Suppressor macrophage treated with lipopolysaccharide for 1 hour (primary cell): ENCODE measurements at places on chromosomes 12 and 14.

- no peak for DNase-seq
These were observed 43.9 kb downstream of the RAB35 start for GRCh38 chr12:120072472-120073249.

DNA sequence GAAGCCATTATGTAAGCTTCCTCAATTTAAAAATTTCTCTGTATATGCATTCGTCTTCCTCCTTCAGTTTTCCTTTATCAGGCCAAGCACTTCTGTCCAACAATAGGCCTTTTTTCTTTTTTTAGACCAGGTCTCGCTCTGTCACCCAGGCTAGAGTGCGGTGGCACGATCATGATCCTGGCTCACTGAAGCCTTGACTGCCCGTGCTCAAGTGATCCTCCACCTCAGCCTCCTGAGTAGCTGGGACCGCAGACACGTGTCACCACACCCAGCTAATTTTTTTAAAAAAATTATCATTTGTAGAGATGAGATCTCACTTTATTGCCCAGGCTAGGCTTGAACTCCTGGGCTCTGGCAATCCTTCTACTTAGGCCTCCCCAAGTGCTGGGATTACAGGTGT is 25.8 kb downstream of the TAOK3 start:
- no peak for DNase-seq

DNA sequence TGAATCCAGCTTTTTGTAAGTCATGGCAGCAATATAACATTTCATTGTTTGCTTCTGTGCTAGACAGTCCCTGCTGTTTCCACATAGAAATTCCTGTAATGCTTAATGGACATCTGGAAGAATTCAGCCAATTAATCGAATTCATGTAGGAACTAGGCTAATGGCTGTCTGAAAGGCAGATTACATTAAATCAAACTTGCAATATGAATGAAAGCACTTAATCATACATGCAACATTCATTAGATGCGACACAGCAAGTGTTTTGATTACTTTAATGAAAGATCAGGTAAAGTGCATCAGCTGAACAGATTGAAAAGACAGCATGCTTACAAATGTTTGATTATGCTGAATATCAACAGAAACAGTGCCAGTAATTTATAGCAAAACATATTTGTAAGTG is 24.1 kb upstream of the INSM2 start:
- DNase-seq: no peak

GRCh38 chr14:103629503-103630121 is 601 bp downstream of the KLC1 start:
- DNase-seq: peak; percentile 68

DNA sequence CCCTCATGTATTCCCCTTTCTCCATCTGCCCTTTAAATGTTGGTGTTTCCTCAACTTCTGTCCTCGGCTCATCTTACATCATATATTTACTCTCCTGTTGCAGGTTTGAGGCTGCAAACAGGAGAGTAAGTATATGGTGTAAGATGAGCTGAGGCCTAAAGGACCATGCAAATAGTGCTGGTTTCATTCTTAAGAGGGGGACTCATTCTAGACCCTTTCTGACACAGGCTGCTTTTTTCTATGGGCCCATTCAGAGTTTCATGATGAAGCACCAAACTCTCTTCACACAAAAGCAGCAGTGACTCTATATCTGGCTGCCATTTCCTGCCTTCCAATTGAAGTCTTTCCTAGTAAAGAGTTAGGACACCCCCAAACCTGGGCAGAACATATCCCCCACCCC is 218.5 kb downstream of the PHLDA1 start:
- no peak for DNase-seq

DNA sequence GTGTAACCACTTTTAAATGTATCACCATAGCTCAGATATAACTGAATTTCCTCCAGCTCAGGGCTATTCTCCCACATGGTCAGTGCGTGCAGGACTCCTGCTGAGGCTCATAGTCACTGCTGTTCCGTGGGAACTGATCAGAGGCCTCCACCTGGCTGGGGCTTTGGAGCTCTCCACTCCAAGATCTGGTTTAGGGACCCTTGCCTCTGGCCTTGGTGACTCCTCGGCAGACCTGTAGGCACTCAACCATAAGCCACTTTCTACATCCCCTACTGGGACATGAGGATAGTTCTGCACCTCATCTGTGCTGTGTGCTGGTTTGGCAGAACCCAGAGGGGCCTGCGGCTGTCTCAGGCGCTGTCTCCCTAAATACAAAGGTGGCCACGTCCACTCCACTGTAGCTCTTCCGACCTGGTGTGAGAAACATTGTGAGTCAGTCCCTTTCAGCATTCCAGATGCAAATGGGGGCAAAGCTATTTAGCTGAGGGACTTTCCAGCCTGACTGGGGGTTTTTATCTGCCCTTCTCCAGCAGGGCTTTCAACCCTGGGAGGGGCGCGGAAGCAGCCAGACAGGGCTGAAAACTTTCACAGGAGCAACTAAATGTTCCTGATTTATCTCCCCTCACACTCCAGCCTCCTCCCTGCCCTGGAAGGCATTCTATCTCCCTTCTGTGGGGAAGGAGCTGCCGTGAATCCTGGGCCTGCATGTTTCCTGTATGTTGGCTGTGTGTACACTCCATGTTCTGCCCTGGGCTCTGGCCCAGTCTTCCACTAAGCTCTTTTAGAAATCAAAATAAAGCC is 218.3 kb upstream of the DAAM1 start:
- no peak for DNase-seq

GRCh38 chr12:90199006-90199405 is 490.4 kb upstream of the ATP2B1 start:
- peak; percentile 17 for DNase-seq

DNA sequence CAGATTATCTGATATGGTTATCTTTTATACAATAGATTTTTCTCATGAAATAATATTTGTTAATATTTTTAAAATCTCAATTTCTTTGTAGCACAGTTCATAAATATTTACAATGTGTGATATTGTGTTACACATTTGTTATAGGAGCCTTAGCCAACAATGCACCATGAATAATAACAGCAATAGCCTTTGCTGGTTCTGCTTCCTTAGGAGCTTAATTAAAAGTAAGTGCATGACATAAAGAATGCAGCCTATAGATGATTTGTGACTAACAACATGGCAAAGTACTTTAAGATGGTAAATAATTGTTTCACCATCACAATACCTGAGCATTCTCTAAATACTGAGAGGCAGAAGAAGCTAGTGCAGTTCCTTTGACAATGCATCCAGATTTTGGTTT is 156.3 kb upstream of the RASSF8 start:
- no peak for DNase-seq

DNA sequence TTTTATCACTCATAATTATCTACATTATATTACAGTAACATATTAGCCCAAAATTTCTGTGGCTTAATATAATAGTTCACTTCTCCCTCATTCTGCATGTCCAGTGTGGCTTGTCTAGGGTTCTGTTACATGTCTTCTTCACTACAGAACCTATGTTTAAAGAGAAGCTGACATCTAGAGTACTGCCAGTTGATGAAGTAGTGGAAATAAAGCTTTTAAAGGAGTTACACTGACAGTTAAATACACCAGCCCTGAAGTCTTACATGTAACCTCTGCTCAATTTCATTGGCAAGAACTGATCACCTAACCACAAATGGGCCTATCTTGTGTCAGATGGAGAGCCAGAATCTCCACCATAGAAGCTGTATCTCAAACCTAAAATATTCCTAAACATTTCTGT is 32.9 kb downstream of the RPS6KA5 start:
- no peak for DNase-seq

GRCh38 chr14:44385906-44386305 is 121.2 kb downstream of the FSCB start:
- DNase-seq: no peak

DNA sequence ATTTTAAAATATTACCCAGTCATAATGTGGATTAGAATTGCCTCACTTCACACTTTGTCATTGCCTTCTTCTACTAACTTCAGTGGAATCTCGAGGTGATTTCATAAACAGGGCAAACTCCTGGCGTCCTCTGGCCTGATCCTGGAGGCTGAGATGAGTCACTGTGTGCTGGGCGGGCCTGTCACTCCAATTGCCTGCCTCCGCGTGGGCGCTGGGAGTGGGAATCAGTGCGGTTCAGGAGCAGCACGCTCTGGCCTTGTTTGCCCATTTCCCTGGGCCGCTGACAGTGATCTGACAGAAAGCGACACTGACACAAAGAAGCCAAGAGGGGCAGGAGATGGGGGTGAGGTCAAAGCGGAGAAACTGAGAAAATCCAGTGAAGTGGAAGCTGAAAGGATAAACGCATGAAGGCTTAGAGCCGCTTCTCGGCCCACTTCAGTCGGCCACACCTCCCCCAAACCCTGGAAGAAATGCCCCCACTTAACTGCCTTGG is 29.7 kb downstream of the LGR5 start:
- DNase-seq: peak; percentile 19

DNA sequence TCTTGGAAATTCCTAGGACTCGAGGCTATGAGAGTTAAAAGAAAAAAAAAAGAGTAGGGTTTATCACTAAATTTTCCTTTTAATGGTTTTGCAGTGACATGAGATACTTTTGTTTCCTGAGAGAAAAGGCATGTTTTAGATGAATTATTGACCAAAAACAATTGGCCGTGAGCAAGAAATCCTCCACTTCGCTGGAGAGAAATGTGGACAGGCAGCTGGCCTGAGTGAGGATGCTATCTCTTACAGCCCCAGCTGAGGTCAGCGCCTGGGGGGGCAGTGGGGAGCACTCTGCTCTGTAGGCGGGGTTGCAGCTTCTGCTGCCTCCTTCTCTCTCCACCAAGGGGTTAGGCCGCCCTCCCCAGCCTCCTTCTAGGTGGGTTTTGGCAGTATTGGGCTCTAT is 54.7 kb downstream of the PRIMA1 start:
- DNase-seq: no peak

- no peak for DNase-seq
These were observed 352.9 kb upstream of the RGS6 start for GRCh38 chr14:71579331-71579730.

- no peak for DNase-seq
These were observed 1.3 kb downstream of the FAM222A start for GRCh38 chr12:109714913-109715244.

GRCh38 chr12:94714378-94715114 is 64.2 kb upstream of the TMCC3 start:
- no peak for DNase-seq

DNA sequence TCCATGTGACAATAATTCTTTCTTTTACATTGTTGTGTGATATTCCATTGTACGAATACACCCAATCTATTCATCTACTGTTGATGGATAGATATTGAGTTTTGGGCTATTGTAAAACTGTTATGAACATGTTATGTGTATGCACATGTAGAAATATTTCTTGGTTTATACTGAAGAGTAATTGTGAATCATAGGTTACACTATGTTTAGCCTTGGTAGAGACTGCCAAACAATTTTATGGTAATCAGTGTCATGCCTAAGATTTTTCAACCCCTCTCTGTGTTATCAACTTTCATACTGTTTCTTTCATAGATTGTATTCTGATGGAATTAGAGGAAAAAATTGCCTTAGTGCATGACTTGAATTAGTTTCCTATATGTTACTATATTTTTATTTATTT is 39.5 kb downstream of the FRMD6 start:
- no peak for DNase-seq

DNA sequence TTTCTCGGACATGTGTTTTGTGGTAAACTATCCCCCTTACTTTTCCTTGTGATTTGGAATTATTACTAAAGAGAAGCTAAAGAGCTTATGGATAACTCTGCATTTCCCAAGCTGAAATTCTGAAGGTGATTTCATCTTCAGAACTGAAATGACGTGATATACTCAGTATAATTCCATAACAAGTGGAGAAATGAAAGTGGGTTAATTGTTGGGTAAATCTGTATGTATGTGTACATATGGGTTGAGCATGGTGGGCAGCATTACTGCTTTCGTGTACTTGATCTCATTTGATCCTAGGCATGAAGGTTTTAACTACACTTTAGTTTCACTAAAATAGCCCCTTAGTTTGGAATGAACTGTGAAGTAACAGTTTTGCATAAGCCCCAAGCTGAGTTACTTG is 4.1 kb downstream of the YY1 start:
- no peak for DNase-seq

- DNase-seq: no peak
These were observed 39.7 kb downstream of the FOS start for GRCh38 chr14:75318353-75318752.

DNA sequence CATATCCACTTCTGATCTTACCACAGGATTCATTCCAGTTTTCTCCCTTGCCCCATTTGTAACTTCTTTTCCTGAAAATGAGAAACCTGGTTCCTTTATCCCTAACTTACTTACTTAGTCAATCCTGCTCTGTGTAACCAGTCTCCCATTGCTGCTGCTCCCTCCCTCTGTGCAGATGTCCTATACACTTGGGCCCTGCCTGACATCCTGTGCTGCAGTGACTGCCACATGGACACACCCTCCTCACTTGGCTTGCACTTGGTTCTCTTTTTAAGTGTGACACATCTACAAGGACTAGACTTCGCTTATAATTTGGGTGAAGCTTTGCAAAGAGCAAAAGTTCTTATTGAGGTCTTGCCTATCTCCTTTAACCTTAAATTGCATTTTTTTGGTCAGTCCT is 51.4 kb downstream of the FGD4 start:
- peak; percentile 37 for DNase-seq

GRCh38 chr12:90826036-90826435 is 128.9 kb downstream of the CCER1 start:
- no peak for DNase-seq

- DNase-seq: no peak
These were observed 29.4 kb downstream of the POLR3B start for GRCh38 chr12:106386813-106387535.

GRCh38 chr12:16329594-16329993 is 17.9 kb upstream of the MGST1 start:
- DNase-seq: no peak

GRCh38 chr12:97875064-97875463 is 412.5 kb downstream of the RMST start:
- DNase-seq: no peak

GRCh38 chr14:90732718-90733117 is 83.5 kb downstream of the TTC7B start:
- DNase-seq: peak; percentile 55

GRCh38 chr12:32482226-32482625 is 82.9 kb downstream of the FGD4 start:
- peak; percentile 87 for DNase-seq

DNA sequence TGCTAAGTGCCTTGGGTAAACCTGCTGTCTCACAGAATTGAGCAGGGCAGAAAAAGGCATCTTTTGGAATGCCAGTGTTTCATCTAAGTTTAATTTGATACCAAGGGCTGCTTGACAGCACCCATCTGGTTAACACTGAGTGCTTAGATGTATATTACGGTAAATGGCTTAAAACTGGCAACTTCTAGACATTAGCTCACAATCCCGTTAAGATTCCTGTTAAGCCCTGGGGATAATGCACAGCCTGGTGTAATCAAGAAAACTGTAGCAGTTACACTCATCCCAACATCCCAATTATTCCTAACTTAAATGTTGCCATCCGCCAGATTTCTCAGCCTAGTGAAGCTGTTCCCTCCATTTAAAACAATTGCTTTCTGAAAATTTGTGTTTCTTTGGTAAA is 29.9 kb downstream of the PPFIBP1 start:
- no peak for DNase-seq
